ENCODE measurements at places on chromosomes 5 and 9.

GRCh38 chr5:3339092-3339797 is 256.4 kb upstream of the IRX1 start:
- no peak for DNase-seq

DNA sequence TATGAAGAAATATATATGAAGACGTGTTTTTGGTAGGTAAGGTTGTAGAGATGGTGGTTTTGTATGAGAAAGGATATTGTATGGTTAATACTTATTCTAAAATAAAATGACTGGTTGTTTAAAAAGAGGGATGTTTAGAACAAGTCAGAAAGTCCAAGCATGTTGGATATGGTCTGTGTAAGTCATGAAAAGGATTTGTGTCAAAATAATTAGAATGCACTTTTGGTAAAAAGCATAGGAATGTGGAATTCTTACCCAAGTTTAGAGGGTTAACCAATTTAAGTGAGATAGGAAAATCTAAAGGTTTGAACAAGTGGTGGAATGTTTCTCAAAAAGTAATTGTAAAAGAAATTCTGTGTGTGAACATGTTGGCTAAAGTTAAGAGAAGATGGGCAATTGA is 1556.5 kb upstream of the C9orf72 start:
- DNase-seq: no peak

GRCh38 chr5:125377141-125377540 is 630.7 kb upstream of the ZNF608 start:
- DNase-seq: no peak

GRCh38 chr5:39624268-39624886 is 199.6 kb upstream of the DAB2 start:
- no peak for DNase-seq

GRCh38 chr9:80552931-80553330 is 981.2 kb downstream of the TLE4 start:
- DNase-seq: no peak

- no peak for DNase-seq
Observed at GRCh38 chr5:145341842-145342241, 493.3 kb downstream of the PRELID2 start.

- no peak for DNase-seq
Observed at GRCh38 chr5:104800440-104801048, 1238.0 kb upstream of the NUDT12 start.

GRCh38 chr5:110865400-110866094 is 126.7 kb downstream of the SLC25A46 start:
- no peak for DNase-seq

GRCh38 chr9:98770717-98771116 is 25.6 kb downstream of the ANKS6 start:
- DNase-seq: no peak

DNA sequence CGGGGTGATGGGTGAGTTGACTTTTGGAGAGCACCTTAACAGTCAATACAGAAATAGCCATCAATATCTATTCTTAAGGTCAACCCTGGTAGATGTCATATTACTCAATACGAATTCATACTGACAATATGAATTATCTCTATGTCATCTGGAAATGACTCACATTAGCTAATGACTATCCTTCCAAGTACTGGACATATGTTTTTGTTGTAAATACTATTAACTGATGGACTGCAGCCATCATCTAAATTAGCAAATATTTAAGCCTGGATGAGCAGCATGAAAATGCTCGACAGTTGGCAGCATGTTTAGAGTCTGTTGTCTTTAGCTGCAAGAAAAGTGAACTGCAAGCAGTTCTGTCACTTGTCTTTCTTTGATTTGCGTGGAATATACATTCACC is 19.6 kb upstream of the ISOC1 start:
- no peak for DNase-seq

- no peak for DNase-seq
Observed at GRCh38 chr5:166618526-166618925, 1672.9 kb upstream of the WWC1 start.

- no peak for DNase-seq
Observed at GRCh38 chr5:127040796-127041520, 10.6 kb upstream of the MARCHF3 start.

GRCh38 chr9:128082151-128082550 is 14.1 kb downstream of the SLC25A25 start:
- no peak for DNase-seq

DNA sequence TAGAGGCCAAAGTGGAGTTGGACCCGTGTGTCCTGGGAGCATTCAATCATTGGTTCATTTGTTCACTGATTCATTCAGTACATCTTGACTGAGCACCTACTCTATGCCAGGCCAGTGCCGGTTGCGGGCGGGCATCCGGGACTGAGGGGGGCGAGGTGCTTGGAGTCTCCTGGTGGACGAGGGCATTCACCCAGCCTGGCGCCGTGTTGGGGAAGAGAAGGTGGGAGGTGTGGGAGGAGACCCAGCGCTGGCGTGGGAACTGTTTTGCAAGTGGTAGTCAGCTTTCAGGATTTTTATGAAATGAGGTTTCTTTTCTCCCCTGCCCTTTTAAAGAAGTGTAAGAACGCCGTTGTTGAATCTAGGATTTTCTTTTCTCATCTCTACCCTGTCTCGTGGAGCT is 37.2 kb downstream of the NCS1 start:
- DNase-seq: no peak

- no peak for DNase-seq
Observed at GRCh38 chr9:20650750-20651299, 28.5 kb upstream of the MLLT3 start.

DNA sequence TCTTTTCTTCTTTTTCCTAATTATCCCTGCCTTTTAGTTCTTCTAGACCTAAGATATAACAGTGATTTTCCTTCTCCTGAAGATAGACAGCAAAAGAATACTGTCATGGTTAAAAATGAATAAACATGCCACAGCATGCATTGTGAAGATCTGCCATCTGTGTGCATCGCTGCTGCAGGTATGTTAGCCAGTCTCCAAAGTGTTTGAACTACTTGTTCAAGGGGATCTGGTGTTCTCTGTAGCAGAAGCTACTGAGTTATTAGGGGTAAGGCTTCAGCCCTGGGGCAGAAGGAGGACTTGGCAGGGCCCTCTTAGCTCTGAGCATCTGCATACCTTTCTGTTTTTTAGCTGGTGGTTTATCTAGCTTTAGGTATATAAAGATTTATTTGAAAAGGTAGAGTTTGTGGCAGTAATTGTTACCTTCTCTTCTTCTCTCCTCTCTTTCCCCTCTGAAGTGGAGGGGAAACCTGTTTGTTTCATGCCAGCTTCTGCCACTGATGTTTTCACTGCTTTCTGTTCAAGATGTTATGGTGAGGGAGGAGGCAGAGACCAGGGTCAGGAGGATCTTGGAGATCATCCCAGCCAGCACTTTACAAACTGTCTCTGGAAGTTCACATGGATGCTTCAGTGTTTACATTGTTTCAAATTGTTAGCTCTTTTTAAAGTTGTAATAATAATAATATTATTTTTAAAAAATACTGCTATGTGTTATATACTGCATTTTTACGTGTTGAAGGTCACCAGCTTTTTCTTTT is 25.2 kb downstream of the GALNT10 start:
- no peak for DNase-seq

GRCh38 chr9:101582553-101582952 is 12.2 kb downstream of the PPP3R2 start:
- DNase-seq: no peak

DNA sequence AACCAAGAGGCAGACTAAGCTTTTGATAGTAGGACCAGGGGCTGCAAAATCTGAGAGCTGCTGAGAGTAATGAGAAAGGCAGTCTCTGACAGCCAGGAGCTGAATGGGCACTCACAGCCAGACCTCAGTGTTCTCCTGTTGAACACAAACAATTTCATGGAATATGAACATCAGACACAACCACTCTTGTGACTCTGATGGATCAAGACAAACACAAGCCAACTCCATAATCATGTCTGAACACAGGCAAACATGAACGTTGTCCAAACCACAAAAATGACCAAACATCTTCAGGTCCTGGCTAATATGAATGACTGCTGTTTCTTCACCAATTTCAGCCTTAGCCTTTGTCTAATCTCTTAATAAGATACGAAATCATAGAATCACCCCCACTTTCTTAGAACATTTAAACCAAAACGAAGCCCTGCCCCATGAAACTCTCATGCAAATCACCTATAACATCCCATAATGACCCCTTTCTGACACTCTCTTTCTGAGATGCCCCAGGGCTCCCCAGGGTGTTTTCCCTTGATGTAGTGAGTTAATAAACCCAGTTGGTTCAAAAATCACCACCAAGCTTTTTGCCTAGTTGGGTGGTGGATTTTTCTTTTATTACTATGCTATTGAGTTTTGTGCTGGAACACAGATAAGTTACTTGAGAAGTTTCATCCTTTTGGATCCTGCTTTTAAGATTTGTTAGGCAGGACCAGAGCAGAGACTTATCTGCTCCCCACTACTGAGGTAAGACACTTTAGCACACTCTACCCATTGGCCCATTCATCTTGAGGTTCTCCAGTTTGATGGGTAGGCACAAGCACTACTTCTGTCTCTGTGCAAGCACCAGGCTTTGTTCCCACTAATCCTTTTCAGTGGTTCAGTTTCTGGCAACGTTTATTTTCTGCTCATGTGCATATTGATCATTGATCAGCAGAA is 5.9 kb upstream of the ERAP2 start:
- DNase-seq: peak; percentile 33

DNA sequence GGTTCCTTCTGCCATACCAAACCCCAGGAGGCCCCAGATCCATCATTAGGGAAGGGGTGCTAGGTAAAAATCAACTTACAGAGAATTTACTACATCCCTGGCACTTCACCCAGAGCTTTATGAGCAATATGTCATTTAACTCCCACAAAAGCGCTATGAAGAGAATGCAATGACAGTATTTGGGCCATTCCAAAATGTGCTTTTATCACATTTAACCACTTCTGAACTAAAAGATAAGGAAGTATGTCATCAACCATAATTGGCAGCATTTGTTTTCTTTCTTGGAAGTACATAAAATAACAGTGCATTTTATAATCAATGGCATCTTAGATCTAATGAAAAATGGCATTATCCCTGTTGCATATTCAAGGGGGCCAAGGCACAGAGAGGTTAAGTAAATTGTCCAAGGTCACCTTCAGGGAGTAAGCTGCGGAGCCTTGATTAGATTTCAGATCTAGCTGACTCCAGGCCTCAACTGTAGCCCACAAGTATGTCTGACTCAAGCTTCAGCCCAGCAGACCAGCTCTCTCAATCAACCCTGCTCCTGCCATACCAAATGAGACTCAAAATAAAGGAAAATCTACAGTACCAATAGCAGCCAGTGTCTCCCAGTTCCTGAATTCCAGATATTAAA is 16.5 kb downstream of the SH3TC2 start:
- DNase-seq: no peak

GRCh38 chr5:97094579-97095317 is 47.7 kb downstream of the LIX1 start:
- DNase-seq: no peak

DNA sequence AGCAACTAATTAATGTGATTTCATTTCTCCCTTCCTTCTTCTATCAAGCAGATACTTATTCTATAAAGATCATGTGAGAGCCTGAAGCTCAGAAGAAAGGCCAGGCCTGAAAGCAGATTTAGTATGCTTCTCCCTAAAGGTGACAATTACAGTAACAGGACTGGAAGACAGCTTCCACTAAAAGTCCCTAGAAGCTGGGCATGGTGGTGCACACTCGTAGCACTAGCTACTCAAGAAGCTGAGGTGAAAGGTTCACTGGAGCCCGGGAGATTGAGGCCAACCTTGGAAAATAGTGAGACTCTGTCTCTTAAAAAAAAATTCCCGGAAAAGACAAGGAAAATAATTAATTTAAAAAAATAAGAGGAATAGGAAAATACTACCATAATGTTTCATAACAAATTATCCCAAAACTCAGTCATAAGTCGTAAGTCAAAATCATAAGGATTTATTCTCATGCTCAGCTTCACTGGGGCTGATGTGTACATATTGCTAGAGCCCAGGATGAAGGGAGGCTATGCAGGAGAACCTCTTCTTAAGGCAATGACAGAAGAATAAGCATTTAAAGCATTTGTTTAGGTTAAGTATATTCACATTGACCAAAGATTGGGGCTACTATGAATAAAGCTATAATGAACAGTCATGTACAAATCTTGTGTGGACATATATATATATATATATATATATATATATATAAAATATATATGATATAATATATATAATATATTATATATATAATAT is 210.8 kb upstream of the SMARCA2 start:
- DNase-seq: no peak

- DNase-seq: no peak
Observed at GRCh38 chr9:73234008-73234360, 82.3 kb downstream of the ANXA1 start.

GRCh38 chr5:172403189-172403796 is 51.0 kb downstream of the SH3PXD2B start:
- no peak for DNase-seq

- no peak for DNase-seq
Observed at GRCh38 chr5:58582019-58582802, 664 bp upstream of the RAB3C start.

DNA sequence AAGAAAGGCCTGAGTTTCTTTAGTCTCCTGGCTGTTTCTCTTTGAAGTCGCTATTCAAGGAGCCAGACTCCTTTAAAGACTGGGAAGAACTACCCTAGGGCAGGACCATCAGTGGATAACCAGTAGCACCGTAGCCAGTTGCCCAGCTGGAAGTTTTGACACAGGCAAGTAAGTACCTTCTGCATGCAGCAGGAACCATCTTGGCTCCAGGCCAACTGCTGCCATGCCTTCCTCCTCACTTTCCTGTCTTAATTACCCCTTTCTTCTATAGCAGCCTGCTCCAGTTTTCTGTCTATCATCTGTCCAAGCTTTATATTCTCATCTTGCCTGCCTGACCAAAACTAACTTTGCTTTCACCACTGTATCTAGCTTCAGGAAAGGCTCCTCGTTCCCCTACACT is 149.7 kb upstream of the SV2C start:
- DNase-seq: no peak

- DNase-seq: no peak
Observed at GRCh38 chr5:177610131-177610769, 10.3 kb downstream of the B4GALT7 start.

GRCh38 chr9:84079994-84080393 is 99.4 kb downstream of the RMI1 start:
- DNase-seq: no peak

GRCh38 chr5:60576425-60576824 is 123.5 kb downstream of the DEPDC1B start:
- DNase-seq: no peak

DNA sequence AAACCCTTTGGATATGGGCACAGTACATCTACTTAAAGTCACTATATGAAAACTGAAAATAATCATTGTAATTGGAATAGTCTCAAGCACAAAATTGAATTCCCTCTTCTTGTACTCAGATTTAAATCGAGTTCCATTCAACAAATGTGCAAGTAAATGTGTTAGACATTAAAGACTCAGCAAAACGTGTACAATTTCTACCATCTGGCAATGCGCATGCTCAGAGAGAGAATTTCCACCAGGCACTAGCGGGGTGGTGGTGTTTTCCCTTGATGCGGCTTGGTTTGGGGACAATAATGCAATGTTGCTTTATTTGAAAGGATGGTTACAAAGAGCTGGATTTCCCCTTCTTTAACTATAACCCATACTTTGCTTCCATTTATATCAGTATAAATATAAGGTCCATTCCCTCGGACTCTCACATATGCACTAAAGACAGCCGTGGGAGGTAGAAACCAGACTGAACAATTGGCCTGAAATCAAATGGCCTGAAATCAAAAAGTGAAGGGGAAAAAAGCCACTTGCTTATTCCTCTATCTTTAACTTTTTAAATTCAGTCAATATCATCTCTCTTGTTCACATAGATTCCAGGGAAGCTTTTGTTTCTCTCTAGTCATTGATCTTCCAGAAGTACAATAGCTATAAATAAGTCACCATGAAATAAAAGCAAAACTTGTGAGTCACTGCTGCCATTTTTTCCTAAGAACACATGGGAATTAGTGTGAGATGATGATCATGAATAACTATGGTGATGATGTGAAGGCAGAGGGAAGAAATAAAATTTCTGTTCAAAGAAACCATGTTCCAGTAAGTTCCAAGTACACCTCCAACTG is 59.2 kb downstream of the ADAMTS12 start:
- DNase-seq: no peak

Data from NK-92 treated with Interleukin-12 subunit alpha and Interleukin-12 subunit beta, amount 100 ng/mL, for 24 hours (cell line).